SK-N-SH (cell line): ENCODE measurements at places on chromosomes 12 and 14. TPM values are rescaled to one million over a fixed set of nuclear protein-coding genes. Genes with fewer than 3 reads are reported as not detected.

DNA sequence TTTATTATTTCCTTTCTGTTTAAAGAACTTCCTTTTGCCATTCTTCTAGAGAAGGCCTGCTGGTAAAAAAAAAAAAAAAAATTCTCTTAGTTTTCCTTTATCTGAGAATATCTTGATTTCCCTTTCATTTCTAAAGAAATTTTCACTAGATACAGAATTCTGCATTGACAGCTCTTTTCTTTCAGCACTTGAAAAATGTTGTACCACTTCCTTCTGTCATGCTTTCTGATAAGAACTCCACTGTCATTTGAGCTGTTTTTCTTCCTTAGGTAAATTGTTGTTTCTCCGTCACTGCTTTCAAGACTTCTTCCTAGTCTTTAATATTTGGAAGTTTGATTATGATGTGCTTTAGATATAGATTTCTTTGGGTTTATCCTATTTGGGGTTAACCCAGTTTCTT is 113.6 kb upstream of the BTG1 start:
- DNase-seq, result no peak

- no peak for DNase-seq
Measured at GRCh38 chr14:55577229-55577628, 2.8 kb upstream of the KTN1 start.

- no peak for DNase-seq
Measured at GRCh38 chr12:106154751-106155273, 16.1 kb upstream of the NUAK1 start.

GRCh38 chr14:99996951-99997571 is 68.2 kb upstream of the EVL start:
- DNase-seq, result no peak

- DNase-seq, result no peak
Measured at GRCh38 chr12:79900951-79901350, 33.9 kb downstream of the PPP1R12A start.

DNA sequence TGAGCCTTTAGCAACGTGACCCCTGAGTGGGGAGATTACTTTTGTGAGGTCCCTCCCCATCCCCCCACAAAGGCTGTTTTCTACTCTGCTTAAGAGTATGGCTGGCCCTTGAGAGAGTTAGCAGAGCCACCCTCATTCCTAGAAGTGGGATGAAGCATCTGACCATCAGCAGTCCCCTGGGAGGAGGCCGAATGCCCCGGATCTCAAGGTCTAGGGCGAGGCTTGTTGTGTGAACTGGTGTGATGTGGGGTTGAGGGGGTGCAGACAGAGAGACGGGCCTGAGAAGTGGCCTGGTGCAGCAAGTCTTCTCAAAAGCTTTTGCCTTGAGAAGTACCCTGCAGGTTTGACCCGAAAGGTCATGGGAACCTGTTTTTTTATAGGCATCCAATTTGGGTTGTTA is 153.0 kb upstream of the FKBP4 start:
- DNase-seq, result no peak

DNA sequence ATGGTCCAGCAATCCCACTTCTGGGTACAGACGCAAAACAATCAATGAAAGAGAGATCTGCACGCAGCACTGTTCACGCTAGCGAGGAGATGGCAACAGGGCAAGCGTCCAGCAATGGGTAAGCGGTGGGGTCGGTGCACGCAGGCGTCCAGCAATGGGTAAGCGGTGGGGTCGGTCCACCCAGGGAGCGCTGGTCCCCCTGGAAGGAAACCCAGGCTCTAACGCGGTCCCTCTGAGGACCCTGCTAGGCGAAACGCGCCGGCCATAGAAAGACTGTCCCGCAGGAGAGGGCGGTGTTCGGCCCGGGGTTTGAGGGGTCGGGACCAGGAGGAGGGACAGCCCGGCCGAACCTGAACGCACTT is 618 bp upstream of the PGAM5 start:
- DNase-seq, result no peak

DNA sequence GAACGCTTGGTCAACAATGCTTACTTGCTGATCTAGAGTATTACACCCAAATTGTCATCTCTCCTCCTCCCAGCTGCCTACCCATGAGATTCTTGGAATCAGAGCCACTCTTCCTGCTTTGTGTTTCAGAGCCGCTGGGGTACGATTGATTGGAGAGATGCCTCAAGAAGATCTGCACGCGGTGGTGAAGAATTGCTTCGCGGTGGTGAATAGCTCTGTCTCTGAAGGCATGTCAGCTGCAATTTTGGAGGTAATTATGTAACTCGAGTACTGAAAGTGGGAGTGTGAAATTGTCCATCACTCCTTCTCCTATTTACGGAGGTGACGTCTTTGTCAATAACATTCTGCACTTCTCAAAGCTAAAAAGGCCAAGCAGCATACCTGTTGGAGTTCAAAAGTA is 93.9 kb downstream of the GLT1D1 start:
- no peak for DNase-seq

DNA sequence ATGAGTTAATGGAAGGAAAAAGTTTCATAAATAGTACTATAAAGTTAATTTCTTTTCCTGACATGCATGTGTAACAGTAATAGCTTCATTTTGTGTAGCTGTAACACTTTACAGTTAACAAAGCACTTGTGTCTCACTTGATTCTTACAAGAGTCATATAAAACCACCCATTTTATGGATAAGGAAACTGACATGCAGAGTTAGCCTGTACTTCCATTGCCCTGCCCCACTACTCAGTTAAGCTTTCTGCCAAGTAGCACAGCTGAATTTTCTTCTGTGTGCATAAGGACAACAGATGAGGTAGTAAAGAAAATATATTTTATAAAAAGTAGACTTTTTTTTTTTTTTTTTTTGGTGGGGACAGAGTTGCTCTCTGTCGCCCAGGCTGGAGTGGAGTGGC is 32.2 kb downstream of the ANO6 start:
- DNase-seq, result no peak

GALNT8 gene
- polyA plus RNA-seq, result not detected in 2 replicates

DNA sequence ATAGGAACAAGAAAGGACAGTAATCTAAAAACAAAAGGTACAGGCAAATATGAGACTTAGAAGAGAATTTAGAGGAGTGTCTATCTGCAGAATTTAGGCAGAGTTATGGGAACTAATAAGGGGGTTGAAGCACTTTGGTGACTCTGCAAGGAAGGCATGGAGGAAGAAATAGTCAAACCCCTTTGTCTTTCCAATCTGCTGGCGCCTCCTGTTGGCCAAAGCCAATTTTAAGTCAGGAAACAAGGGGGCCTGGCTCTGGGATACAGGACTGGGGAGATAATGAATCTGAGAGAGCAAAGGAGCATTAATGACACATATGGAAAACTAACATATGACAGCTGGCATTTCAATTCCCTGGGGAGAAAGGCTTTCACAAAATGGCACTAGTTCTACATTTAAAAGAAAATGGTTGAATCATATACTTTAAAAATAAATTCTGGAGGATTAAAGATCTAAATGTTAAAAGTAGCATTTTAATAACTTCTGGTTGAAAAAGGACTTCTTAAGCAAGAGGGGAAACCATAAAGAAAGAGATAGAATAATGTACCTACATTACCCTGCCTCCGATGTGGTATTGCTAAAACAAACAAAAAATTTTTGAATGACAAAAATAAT is 48.5 kb upstream of the CSRP2 start:
- DNase-seq, result peak; percentile 49

DNA sequence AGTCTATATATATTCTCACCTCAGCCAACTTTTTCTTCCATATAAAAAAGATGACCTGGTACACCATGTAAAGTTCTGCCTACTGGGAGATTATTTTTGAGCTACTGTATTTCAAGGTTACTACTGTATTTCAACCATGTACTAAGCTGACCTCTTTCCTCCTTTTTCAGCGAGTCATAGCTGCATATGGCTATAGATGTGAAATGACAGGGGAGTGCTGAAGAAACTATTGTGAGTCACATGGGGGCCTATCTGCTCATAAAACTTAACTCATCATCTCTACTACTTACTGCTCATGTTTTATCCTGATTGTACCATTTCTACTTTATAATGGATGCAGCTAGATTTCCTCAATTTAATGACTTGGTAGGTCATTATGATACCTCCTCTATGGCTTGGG is 571.4 kb upstream of the ATP2B1 start:
- no peak for DNase-seq

DNA sequence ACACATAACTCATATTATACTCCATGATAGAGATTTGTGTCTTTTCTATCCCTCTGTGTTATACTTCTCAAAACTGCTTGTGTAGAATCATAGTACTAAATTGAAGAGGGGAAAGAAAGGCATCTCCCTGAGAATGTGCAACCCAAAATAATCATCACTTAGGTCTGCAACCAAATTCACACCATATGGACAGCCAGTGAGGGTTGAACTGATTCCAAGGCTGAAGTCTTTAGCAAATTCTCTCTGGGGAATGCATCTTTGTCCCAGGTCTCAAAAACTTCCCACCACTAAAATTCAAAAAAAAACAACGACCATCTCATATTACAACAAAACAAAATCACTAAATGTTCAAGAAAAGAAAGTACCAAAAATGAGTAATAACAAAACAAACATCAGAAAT is 11.0 kb downstream of the ZFC3H1 start:
- no peak for DNase-seq

AMIGO2 gene
- 1.2 and 1.3 TPM in 2 replicates for polyA plus RNA-seq

FAM161B gene
- polyA plus RNA-seq, result 1.4 and 2.2 TPM in 2 replicates

DCD gene
- polyA plus RNA-seq, result not detected in 2 replicates

DNA sequence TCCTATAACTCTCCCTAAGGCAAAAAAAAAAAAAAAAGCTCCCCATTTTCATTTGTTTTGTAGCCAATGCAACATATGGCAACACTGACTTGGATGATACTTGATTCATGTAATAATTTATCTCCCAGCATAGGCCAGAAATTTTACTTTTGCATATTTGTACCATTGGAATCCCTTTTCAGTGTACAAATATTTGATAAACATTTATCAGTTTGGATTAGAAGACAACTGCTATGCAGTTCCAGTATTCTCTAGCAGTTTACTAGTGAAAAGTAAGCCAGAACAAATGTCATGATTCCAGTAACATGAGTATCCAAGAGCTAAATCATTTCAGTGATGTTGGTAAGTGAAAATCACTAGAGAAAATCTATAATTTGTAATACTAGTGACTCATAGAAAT is 392.3 kb downstream of the CCER1 start:
- DNase-seq, result no peak

DNA sequence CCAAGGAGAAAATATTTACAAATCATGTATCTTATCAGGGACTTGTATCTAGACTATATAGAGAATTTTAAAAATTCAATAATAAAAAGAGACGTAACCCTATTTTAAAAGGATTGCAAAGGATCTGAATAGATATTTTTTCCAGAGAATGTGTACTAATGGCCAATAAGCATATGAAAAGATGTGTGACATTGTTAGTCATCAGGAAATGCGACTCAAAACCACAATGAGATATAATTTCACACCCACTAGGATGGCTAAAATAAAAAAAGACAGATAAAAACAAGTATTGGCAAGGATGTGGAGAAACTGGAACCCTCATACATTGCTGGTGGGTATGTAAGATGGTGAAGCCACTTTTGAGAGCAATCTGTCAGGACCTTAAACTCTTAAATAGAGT is 141.9 kb upstream of the BMP4 start:
- DNase-seq, result no peak

DNA sequence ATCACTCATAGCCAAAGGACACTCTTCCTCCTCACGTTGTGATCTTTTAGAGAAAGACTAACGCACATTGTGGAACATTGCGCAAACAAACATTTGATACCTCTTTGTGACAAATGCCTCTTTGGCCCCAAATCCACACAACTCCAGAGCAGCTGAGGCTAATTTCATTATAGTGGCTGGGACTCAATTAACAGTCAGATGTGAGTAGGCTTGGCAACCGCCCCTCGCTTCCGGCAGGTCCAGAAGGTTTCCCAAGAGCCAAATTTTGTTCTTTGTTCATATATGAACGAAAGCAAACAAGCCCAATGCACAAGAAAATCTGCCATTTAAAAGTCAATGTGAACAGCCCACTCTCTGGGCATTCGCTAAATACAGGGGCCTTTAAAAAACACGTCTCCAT is 273.9 kb downstream of the GLT1D1 start:
- DNase-seq, result no peak

GRCh38 chr14:86938320-86938719 is 1054.7 kb downstream of the GALC start:
- DNase-seq, result no peak

GRCh38 chr12:98592825-98593322 is 612 bp upstream of the SLC25A3 start:
- DNase-seq, result peak; percentile 46

DERA gene
- polyA plus RNA-seq, result 16.6 and 20.0 TPM in 2 replicates

KRT72 gene
- polyA plus RNA-seq, result not detected in 2 replicates

DNA sequence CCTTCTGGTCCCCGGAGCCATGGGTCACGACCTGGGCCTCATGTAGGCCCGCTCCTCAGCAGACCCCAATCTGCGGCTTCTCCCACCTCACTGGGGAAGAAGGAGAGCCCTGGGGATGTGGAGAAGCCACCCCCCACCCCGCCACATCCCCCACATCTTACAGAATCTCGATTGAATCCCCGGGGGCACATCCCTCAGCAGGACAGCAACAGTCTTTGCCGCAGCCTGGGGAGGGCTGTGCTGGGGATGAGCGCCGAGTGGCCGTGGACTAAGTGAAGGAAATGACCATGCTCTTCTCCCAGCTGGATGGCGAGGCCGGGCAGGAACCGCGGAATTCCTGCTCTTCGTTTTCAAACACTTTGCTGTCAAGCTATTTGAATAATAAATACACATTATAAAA is 169.0 kb upstream of the RTL1 start:
- DNase-seq, result peak; percentile 52

DNA sequence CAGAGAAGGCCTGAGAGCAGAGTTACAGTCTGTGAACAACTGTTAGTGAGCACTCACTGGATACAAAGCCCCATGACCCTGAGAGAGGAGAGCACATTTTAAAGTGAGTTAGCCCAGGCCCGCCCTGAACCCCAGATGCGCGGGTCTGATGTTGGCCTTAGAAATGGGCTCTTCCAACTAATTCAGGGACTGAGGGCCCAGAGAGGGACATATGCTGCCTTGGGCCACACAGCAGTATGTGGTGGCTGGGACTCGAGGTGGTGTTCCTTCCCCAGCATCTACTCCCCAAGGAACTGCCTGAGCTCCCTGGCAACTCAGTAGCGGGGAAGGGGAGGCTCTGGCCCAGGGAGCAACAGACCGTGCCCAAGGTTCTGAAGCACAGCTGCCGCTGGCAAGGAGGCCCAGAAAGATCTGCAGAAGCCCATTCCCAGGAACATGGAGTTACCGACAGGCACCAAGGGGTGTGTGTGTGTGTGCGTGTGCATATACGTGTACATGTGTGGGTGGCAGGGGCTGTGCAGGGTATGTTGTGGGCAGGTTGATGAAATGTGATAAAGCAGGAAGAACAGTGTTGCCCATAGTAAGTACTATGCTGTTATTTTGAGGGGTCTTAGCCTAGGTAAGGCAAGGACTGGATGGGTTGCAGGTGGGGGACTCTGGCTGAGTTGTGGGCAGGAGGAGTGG is 40.5 kb downstream of the KRT80 start:
- no peak for DNase-seq

AJUBA gene
- 24.4 and 36.2 TPM in 2 replicates for polyA plus RNA-seq

DNA sequence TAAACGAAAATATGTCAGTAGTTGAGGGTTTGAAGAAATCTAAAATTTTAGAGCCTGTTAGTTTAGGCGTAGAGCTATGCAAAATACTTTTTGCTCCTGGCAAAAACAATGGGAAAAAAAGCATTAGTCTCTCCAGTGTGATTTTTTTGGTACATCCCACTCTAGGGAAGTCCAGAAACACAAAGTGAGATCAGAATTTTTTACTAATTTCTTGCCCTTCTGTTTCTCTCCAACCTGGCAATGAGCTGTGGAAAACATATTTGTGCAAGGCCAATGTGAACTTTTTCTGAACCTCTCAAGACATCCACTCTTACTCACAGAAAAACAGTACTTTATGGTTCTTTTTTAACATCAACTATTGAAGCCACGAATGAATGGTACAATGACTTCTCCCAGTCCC is 56.9 kb upstream of the DCN start:
- no peak for DNase-seq

VWF gene
- 0.02 and 0.12 TPM in 2 replicates for polyA plus RNA-seq
